Activated CD8-positive, alpha-beta T cell treated with anti-CD3 and anti-CD28 coated beads for 36 hours (primary cell): ENCODE measurements at places on chromosomes 7 and 10. TPM values are rescaled to one million over a fixed set of nuclear protein-coding genes. Genes with fewer than 3 reads are reported as not detected.

The NEUROD6 gene
- total RNA-seq, result not detected

The SEMA4G gene
- 1.6 TPM for total RNA-seq

The CALML3 gene
- total RNA-seq, result not detected

The INSYN2A gene
- not detected for total RNA-seq

The MYO3A gene
- not detected for total RNA-seq

The CCNJ gene
- total RNA-seq, result 4.6 TPM

The SFRP5 gene
- total RNA-seq, result 0.74 TPM

The FAS gene
- 49.0 TPM for total RNA-seq

- DNase-seq, result peak; percentile 84
- peak overlapping the region; percentile 99 for H3K27ac ChIP-seq
- no peaks in the 10 kb centered on the region for H3K27me3 ChIP-seq
- peaks cover 93% of the 10 kb centered on the region for H3K4me1 ChIP-seq
Observed at GRCh38 chr7:43648473-43649406, 65.8 kb downstream of the STK17A start.

DNA sequence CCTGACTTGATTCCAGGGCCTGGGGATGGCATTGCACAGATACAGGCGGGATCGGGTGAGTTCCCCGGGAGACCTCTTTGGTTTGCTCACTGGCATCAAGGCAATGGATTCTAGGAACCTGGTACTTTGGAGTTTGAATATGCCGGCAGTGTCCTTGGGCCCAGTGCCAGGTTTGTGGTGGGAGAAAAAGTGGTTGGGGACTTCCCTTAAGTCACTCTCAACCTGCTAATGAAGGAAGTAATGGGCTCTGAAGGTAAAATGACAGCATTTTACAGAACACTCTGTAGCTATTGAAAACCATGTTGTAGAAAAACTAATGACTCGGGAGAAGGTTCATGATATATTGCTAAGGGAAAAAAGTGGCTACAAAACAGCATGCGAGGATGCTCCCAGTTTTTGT lies 129.9 kb downstream of the CFAP58 start:
- H3K4me1 ChIP-seq, result no peaks in the 10 kb centered on the region
- no peak overlapping the region for H3K27ac ChIP-seq
- H3K27me3 ChIP-seq, result peaks cover 8% of the 10 kb centered on the region
- no peaks in the 10 kb centered on the region for H3K36me3 ChIP-seq
- no peak overlapping the region for H3K4me3 ChIP-seq
- peak; percentile 31 for DNase-seq

- peaks cover 17% of the 10 kb centered on the region for H3K4me1 ChIP-seq
- H3K36me3 ChIP-seq, result peaks cover 23% of the 10 kb centered on the region
- no peak overlapping the region for H3K4me3 ChIP-seq
- H3K27ac ChIP-seq, result no peak overlapping the region
Observed at GRCh38 chr7:157402911-157403534, 66.2 kb downstream of the DNAJB6 start.

GRCh38 chr10:46327685-46328084 lies 40.9 kb downstream of the ANTXRL start:
- H3K27me3 ChIP-seq, result no peaks in the 10 kb centered on the region
- H3K4me1 ChIP-seq, result no peaks in the 10 kb centered on the region
- DNase-seq, result no peak
- no peaks in the 10 kb centered on the region for H3K36me3 ChIP-seq

DNA sequence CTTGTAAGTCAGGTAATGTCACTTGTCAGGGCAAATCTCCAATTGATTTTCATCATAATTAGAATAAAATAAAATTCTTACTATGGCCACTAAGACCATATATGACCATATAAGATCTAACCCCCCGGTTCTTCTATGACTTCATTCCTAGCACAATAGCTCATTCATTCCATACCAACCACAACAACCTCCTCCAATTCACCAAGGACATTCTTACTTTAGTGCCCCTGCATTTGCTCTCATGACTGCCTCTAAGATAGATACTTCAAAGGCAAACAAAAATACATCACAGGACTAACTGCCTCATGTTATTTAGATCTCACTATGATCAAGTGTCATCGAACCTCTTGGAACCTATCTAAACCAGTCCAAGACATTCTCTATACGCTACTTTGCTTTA lies 90.8 kb downstream of the SNX13 start:
- H3K36me3 ChIP-seq, result peaks cover 41% of the 10 kb centered on the region
- H3K27me3 ChIP-seq, result no peaks in the 10 kb centered on the region
- H3K27ac ChIP-seq, result no peak overlapping the region
- peaks cover 14% of the 10 kb centered on the region for H3K4me1 ChIP-seq
- no peak for DNase-seq
- no peak overlapping the region for H3K4me3 ChIP-seq

DNA sequence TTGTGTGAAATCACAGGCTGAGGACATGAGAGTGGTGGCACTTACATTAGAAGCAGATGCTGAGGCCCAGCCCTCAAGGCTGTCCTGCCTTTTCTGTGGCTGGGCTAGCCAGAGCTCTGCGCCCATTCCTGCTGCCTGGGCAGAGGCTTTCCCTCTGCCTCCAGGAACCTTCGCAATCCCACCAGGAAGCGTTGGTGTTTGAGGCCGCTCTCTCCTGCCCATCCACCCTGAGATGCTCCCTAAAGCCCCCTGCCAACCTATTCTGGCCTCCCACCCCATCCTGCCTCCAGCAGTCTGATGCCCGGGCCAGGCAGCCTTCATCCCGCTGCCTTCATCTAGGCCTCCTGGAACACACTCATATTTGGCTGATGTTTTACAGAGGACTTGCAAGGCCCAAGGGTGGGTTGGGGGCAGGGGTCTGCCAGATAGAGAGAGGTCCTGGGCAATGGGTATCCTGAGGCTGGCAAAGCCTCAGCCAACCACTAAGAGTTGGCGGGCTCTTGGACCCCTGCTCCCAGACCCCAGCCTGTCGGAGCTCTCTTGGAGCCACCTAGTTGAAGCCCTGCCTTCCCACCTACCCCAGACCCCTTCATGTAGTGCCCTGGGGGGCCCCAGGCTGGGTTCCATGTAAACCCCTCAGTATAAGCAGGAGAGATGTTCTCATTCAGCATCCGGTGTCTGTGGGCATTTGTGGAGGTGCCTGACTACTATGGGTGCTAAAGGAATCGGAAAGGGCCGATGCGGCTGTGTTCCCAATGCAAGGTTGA lies 32.7 kb downstream of the LDB3 start:
- no peaks in the 10 kb centered on the region for H3K36me3 ChIP-seq
- H3K27me3 ChIP-seq, result no peaks in the 10 kb centered on the region
- DNase-seq, result no peak

GRCh38 chr7:15839416-15840100 lies 153.1 kb upstream of the MEOX2 start:
- no peaks in the 10 kb centered on the region for H3K27me3 ChIP-seq
- H3K4me3 ChIP-seq, result no peak overlapping the region
- H3K36me3 ChIP-seq, result no peaks in the 10 kb centered on the region
- no peak for DNase-seq
- no peaks in the 10 kb centered on the region for H3K4me1 ChIP-seq

DNA sequence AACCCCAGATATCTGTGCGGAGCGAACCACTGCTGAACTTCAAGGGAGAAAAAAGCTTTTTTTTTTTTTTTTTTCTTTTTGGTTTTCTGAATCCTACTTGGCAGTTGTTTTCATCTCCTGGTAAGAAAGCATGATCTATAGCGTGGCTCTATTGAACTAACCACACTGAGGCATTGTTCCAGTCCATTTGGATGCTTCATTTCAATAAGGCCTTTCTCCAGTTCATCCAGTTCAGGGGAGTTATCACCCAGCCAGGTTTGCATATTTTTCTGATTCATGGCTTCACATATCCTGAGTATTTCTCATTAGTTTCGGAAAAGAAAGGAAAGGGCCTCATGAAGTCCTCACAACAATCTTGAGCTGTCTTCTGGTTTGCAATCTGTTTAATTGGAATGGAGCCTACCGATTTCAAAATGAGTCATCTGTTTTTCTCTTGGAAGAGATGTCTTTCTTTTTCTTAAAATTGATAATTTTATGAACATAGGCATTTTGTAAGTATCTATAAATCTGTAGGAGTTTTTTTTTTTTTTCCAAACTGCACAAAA lies 93.1 kb upstream of the STEAP4 start:
- no peak overlapping the region for H3K4me3 ChIP-seq
- no peak overlapping the region for H3K27ac ChIP-seq
- H3K4me1 ChIP-seq, result peaks cover 12% of the 10 kb centered on the region
- H3K27me3 ChIP-seq, result peaks cover 4% of the 10 kb centered on the region
- DNase-seq, result no peak

DNA sequence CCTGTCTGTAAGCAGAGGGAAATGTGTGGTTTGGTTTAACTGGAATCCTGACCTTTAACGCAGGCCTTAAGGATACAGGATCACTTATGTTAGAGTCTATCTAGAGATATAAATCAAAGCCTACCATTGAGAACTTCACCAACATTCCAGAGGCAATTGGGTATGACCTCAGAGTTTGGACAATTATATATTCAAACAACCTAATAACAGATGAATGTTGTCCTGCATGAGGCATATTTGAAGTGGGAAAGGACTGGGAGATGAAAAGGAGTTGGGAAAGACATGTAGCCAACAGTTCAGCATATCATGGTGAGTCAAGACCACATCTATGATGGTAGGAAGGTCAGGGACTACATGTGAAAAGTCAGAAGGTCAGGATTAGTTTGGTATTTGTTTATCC lies 274.2 kb downstream of the DOCK4 start:
- no peaks in the 10 kb centered on the region for H3K4me1 ChIP-seq
- no peaks in the 10 kb centered on the region for H3K36me3 ChIP-seq
- no peak for DNase-seq
- no peak overlapping the region for H3K4me3 ChIP-seq
- H3K27me3 ChIP-seq, result no peaks in the 10 kb centered on the region

DNA sequence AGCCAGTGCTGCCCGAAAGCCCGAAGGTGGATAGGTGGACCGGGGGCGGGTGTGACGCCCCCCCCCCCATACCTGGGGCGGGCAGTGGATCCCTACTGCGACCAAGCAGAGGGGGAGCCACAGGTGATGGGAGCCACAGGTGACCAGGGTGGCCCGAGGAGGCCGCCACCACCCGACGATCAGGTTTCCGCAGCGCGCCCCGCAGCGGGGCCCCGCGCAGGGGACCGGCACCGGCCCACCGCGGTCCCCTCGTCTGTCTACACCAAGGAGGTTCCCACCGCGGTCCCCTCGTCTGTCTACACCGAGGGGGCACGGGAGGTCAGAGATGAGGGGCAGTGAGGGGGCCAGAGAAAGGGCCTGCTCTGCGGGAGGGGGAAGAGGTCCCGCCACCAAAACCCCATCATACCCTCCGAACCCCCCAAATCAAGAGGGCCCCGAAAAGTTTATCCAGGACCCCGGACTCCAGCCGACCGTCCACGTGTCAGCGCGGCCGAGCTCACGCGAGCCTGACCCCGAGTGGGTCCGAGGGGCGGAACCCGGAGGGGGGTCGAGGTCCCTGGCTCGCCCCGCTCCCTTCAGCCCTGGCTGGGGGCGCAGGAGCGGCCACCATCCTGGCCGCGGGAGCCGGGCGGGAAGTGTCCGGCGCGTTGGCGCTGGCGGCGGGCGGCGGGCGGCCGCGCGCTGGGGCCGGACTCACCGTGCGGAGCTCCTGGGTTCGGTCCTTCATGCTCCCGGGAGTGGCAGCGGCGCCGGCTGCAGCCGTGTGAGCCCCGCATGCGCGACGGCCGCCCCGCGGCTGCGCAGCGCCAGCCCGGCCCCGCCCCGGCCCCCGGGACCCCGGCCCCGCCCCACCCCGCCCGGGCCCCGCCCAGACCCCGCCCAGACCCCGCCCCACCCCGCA lies at the start of gene STX1A:
TSS of gene STX1A (minus strand) at position 765 of the 901 bp plus-strand sequence. CDS start at position 727, 38 bp downstream.
- peak; percentile 73 for DNase-seq
- peak within 1 kb of the TSS; percentile 47 for H3K27ac ChIP-seq
- peaks cover 4% of the 10 kb centered on the region for H3K27me3 ChIP-seq
- H3K36me3 ChIP-seq, result peaks cover 4% of the 10 kb centered on the region

DNA sequence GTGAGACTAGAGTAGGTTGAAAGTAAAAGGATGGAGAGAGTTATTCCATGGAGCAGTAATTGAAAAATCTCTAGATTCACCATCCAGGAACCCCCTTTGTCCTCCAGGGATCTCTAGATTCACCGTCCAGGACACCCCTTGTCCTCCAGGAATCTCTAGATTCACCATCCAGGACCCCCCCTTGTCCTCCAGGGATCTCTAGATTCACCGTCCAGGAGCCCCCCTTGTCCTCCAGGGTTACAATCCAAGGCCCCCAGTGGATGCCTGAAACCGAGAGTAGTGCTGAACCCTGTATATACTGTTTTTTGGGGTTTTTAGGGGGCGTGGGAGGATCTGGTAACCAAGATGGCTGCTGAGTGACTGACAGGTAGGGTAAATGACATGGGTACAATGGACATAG lies 38.3 kb upstream of the PPP2R2D start:
- H3K27ac ChIP-seq, result no peak overlapping the region
- peaks cover 7% of the 10 kb centered on the region for H3K27me3 ChIP-seq
- no peaks in the 10 kb centered on the region for H3K36me3 ChIP-seq
- no peaks in the 10 kb centered on the region for H3K4me1 ChIP-seq
- H3K4me3 ChIP-seq, result no peak overlapping the region
- DNase-seq, result no peak

DNA sequence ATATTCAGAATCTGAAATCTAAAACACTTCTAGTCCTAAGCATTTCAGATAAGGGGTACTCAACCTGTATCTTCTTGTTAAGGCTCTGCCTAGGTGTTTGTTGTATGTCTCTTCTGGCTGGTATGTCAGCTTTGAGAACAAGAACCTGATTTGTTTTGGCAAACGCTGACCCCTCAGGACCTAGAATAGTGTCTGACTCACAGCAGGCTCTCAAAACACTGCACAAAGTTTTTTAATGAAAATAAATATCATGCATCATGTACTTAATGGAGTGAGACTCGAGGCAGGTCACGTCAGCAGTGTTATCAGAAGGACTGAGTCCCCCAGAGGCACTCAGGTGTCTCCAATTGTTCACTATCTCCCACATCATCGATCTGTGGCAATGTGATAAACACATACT lies 99.1 kb downstream of the GLI3 start:
- H3K36me3 ChIP-seq, result no peaks in the 10 kb centered on the region
- H3K27ac ChIP-seq, result no peak overlapping the region
- H3K4me1 ChIP-seq, result no peaks in the 10 kb centered on the region
- DNase-seq, result no peak

- H3K27ac ChIP-seq, result no peak overlapping the region
- no peak for DNase-seq
- H3K36me3 ChIP-seq, result no peaks in the 10 kb centered on the region
Observed at GRCh38 chr7:82594665-82595064, 151.1 kb upstream of the CACNA2D1 start.

GRCh38 chr7:134365341-134366054 lies 48.8 kb upstream of the SLC35B4 start:
- DNase-seq, result no peak
- no peaks in the 10 kb centered on the region for H3K4me1 ChIP-seq
- no peak overlapping the region for H3K4me3 ChIP-seq
- no peaks in the 10 kb centered on the region for H3K36me3 ChIP-seq
- H3K27me3 ChIP-seq, result peaks cover 21% of the 10 kb centered on the region
- no peak overlapping the region for H3K27ac ChIP-seq
